ENCODE measurements at places on chromosomes 1 and 21. TPM values are rescaled to one million over a fixed set of nuclear protein-coding genes. Genes with fewer than 3 reads are reported as not detected.

- peaks cover 44% of the 10 kb centered on the region for H3K4me1 ChIP-seq
- no peak overlapping the region for H3K4me3 ChIP-seq
- no peaks in the 10 kb centered on the region for H3K27me3 ChIP-seq
- no peaks in the 10 kb centered on the region for H3K36me3 ChIP-seq
- DNase-seq: no peak
- H3K27ac ChIP-seq: no peak overlapping the region
These were observed 46.4 kb downstream of the ABCG1 start for GRCh38 chr21:42265231-42265812.

GRCh38 chr1:36532810-36533401, 50.2 kb upstream of the CSF3R start:
- H3K4me3 ChIP-seq: no peak overlapping the region
- H3K27ac ChIP-seq: no peak overlapping the region
- peak; percentile 27 for DNase-seq

Gene CD101
- 37.4 TPM for total RNA-seq

Gene S100A5
- not detected for total RNA-seq

DNA sequence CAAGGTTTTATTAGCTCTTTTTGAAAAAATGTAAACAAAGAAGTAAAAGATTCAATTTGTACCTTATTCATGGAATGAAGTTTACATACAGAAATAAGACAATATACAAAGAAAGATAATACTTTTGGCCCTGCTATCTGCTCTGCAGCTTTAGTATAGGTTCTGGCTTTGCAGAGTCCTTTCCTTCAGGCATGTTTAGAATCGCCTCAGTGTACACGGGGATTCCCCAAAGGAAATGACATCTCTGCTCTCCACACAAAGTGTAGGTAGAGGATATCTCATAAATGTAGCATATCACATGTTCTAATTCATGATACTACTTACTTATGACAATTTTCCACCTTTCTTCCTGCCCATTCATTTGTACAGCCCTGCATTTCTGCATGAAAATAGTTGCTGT, 222.6 kb upstream of the DPYD start:
- no peak overlapping the region for H3K27ac ChIP-seq
- no peak overlapping the region for H3K4me3 ChIP-seq
- H3K27me3 ChIP-seq: no peaks in the 10 kb centered on the region
- no peaks in the 10 kb centered on the region for H3K4me1 ChIP-seq
- no peak for DNase-seq

- no peak overlapping the region for H3K27ac ChIP-seq
- no peak for DNase-seq
- peaks cover 3% of the 10 kb centered on the region for H3K4me1 ChIP-seq
- H3K4me3 ChIP-seq: no peak overlapping the region
- H3K36me3 ChIP-seq: no peaks in the 10 kb centered on the region
- no peaks in the 10 kb centered on the region for H3K27me3 ChIP-seq
These were observed 16.3 kb downstream of the RPS6KC1 start for GRCh38 chr1:213067352-213067751.

- DNase-seq: no peak
- H3K27ac ChIP-seq: no peak overlapping the region
- no peaks in the 10 kb centered on the region for H3K27me3 ChIP-seq
- no peaks in the 10 kb centered on the region for H3K36me3 ChIP-seq
- H3K4me3 ChIP-seq: no peak overlapping the region
These were observed 282.1 kb upstream of the BRINP3 start for GRCh38 chr1:190759807-190760206.

GRCh38 chr1:82625537-82625936, 824.8 kb downstream of the ADGRL2 start:
- no peaks in the 10 kb centered on the region for H3K4me1 ChIP-seq
- no peaks in the 10 kb centered on the region for H3K27me3 ChIP-seq
- no peaks in the 10 kb centered on the region for H3K36me3 ChIP-seq
- no peak overlapping the region for H3K4me3 ChIP-seq
- no peak for DNase-seq

Gene PALMD
- total RNA-seq: 21.5 TPM

Gene BACE2
- total RNA-seq: 20.9 TPM

Gene MPZ
- 2.5 TPM for total RNA-seq

Gene OR2G6
- total RNA-seq: not detected
